Jurkat, Clone E6-1 (cell line): ENCODE measurements at places on chromosomes 5 and 9.

GRCh38 chr5:38023371-38023770 lies 183.5 kb upstream of the GDNF start:
- DNase-seq: no peak

DNA sequence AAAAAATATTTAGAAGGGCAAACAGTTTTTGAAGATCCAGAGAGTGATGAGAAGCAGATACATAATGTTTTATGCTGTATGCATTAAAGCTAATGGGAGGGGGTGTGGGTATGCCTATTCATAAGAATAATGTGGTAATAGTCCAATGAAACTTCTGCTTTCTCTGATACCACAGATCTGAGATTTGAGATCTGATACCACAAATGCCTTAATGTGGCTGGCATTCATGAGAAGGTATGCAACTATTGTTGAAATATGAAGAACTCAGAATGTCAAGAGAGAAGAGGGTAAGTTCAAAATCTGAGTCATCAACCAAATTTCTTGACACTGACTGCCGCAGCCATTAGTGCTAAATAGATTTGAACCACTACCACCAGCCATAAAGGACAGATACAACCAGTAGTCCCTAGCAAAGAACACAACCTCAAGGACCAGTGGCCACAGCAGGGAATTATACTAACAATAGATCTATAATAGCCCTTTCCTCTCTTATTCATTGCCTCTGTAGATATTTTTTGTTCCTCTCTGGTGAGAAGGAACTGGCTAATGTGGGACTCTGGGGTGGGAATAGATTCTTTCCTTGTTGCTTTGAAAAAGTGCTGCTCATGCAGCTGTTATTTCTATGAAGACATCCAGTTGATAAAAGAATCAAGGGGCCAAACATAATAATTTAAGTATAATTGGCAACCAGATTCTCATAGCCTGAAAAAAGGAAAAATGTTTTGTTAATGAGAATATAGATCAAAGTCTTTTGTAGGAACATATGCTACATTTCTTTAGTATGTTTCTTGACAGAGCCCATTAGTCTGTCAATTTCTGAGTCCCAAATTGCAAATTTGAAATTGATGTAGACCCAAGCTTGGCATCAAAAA lies 256.5 kb upstream of the ZNF608 start:
- DNase-seq: peak; percentile 50

DNA sequence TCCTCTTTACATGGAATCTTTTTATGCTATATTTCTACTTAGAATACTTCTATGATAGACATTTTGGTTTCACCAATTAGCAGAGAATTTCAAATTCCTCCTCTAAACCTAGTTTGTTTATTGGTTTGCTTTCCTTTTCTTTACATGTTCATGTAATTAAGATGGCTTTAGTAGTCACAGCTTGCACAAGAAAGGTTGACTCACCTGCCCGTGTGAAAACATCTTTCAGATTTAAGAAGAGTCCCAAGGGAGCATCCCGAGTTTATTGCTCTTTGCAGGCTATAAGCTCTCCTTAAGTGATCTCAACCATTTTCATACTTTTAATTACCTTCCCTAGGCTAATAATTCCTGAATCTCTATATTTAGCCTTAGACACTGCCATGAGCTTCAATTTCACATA lies 28.9 kb downstream of the TYRP1 start:
- no peak for DNase-seq

- peak; percentile 32 for DNase-seq
Observed at GRCh38 chr5:168047043-168047668, 244.3 kb upstream of the WWC1 start.

GRCh38 chr5:143135832-143136551 lies 267.5 kb downstream of the NR3C1 start:
- DNase-seq: no peak

DNA sequence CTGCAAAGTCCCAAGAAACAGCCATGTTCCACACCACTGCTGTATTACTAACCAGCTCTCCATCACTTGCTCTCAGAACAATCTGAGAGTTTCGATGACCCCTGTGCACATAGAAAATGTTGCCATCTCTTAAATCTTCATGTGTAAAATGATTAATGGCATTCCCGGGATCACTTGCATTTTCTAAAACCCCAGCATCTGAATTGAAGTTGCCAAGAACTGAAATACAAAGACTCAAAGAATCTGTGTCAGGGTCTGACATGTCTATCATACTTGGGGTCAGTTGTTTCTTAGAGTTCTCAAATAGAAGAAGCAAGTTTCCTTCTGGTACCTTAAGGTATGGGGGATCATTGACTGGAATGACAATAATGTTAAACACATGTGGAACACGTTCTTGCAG lies 115.1 kb downstream of the ESM1 start:
- no peak for DNase-seq

DNA sequence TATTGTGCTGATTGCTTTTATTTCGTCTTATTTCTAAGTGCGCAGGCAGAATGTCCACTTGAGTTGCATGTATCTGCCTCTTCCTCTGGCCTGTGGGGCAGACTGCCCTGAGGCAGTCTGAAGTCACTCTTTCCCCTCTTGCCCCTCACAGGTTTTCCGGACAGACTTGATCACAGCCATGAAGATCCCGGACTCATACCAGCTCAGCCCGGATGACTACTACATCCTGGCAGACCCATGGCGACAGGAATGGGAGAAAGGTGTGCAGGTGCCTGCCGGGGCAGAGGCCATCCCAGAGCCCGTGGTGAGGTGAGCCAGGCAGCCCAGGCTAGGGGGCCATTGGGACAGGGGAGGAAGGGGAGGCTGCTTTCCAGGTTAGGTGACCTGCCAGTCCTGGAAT lies 26.4 kb downstream of the JADE2 start:
- no peak for DNase-seq

DNA sequence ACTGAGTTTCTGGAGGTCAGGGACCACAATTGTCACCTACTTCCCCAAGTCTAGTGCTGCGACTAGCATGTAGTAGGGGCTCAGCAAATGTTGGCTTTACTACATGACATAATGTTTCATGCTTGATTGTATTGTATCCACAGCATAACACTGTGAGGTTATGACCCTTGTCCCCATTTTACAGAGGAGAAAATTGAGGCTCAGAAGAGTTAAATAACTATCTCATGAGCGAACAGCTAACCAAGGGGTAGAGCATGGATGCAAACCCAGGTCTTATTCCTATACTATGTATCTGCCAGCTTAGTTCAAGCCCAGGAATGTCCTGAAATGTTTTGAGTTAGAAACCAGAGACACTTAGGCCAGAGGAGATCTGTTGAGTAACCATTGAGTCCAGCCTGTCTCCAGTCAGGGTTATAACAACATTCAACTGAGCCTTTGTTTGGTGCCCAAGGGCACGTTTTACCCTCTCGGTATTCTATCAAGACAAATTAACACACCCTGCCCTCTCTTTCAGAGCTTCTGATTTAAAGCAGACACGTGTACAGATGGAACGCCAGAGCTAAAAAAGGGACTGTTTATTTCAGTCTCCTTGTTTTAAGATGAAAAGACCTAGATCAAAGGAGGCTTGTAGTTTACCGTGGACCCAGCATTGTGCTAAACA lies 16.5 kb downstream of the ANGPTL2 start:
- DNase-seq: no peak

DNA sequence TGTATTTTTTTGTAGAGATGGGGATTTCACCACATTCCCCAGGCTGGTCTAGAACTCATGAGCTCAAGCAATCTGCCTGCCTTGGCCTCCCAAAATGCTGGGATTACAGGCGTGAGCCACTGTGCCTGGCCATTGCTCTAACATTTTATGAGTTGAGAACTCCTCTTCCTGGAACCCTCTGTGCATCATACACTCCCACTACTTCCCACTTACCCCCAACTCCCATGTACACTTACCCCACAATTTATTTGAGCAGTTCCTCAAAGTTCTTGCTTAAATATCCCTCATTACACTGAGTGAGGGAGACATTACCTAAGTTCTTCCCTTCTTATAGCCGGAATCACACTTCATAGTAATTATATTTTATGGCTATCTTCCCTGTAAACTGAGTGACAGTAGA lies 42.9 kb upstream of the GALNT10 start:
- no peak for DNase-seq
